ENCODE measurements at places on chromosomes 2 and 18.

- DNase-seq = no peak
These were observed 35.8 kb downstream of the ST3GAL5 start for GRCh38 chr2:85852937-85853498.

GRCh38 chr2:146119586-146119985, 1599.7 kb upstream of the ZEB2 start:
- no peak for DNase-seq

- DNase-seq = peak; percentile 13
These were observed 96.8 kb downstream of the POLE4 start for GRCh38 chr2:75055142-75055819.

- DNase-seq = no peak
These were observed 36.2 kb downstream of the ADNP2 start for GRCh38 chr18:80145196-80145804.

DNA sequence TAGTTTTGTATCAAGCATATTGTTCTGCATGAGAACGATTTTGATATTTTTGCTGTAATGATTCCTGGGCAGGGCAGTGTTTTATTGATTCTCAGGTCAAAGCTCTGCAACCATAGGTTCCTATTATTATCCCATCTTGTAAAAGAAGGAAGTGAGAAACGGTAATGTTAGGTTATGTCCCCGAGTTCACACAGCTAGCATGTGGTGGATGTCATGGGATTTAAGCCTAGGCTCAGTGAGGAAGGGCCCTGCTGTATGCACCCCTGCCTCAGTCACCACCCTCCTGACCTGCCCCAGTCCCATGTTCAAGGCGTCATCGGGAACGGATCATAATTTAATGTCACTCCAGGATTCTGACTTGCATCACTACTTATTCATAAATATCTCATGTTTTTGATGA, 10.7 kb downstream of the ACP1 start:
- DNase-seq = no peak

DNA sequence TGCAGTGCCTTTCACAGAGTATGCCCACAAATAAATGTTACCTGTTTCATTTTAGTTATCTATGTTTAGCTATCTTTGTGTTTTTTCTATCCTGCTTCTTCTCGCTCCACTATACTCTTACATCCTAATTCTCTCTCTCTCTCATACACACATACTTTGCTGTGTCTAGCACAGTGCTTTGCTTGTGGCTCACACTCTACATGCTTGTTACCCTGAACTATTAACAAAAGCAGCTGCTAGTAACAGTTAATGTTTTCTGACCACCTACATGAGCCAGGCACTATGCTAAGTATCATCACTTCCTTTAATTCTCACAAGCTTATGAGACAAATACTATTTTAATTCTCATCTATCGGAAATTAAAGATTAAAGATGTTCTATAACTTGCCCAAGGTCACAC, 390.5 kb upstream of the HNRNPA3 start:
- no peak for DNase-seq

DNA sequence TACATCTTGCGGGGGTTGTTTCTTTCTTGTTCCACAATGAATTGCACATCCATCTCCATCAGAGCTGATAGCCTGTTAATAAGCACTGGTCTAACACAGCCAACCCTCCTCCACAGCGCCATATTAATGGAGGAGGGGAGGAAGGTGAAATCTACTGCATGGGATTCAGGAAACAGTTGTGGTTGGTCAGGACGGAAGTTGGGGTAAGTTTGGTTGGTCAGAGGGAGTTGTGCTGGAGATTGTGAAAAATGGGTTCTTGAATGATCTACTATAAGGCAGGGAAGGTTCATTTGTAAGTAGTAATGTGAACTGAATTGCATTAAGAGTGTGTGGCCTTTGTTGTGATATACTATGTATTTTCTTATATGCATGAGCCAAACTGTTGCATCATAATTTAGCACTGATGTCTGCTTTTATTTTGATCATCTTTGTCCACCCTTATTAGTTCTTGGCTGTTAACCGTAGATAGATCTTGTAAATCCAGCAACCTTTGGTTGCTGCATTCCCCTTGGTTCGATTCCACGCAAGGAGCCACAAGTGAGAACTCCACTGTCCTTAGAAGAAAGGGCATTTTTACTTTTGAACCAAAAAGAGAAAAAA, 150.6 kb upstream of the MAPRE2 start:
- no peak for DNase-seq

GRCh38 chr18:37432436-37433195, 133.0 kb downstream of the CELF4 start:
- DNase-seq = no peak

Measured in NT2/D1 (cell line).